ENCODE measurements at places on chromosomes 6 and 20.

- no peak for DNase-seq
These were observed 207.1 kb upstream of the PRSS16 start for GRCh38 chr6:27040244-27041042.

DNA sequence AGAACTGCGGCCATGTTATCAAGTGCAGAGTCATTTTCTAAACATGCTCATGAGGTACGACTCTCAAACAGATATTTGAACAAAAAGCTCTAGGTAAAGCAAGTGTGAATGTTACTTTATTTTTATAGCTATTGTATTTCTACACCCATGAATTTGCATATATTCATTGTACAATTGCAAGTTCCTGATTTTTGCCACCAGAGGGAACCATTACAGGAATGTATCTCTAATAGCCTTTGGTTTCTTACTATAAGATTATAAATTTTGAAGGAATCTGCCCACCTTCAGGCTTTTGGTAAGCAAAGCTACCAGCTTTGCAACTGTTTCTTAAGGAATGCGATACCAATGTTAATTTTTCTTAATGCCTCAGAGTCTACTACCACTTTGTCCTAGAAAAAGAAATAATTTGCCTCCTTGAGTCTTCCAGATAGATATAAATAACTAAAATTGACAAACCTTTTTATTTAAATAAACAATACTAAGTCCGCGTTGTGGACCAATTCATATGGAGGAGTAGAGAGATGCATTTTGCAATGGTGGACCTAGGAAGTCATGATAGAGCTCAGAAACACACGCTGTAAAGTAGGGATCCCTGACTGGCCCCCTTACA, 125.4 kb upstream of the SAMD5 start:
- no peak for DNase-seq

- DNase-seq = no peak
These were observed 66.3 kb downstream of the SLX4IP start for GRCh38 chr20:10501402-10501801.

GRCh38 chr20:20691477-20692235, 20.8 kb downstream of the RALGAPA2 start:
- DNase-seq = no peak

DNA sequence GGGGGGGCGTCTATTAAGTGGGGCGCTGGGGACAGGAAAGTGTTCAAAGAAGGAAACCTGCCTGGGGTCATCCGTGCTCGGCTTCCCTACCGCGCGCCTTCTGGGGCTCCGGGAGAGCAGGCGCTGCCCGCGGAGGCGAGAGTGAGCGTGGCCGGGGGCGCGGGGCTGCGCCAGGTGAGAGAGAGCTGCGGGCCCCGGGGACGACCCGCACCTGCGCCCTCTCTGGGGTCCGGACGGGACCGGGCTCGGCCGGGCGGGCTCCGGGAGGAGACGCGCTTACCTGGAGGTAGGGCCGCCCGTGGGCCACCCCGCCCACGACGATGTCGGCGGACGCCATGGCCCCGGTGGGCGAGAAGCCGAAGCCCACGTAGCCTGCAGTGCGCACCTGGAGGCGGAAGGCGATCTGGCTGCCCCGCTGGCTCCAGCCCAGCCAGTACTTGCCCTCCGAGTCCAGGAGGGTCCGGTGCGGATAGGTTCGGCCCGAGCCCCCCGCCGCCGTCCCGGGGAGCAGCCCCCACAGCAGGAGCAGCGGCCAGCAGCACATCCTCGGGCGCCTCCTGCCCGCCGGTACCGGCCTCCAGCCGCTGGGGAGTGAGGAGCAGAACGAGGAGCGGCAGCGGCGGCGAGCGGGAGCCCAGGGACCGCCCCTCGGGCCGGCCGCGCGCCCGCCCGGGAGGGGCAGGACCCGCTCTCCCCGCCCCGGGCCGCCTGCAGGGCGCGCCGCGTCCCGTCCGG, at the start of gene MOXD1:
MOXD1 (minus strand) TSS at position 593 of the 735 bp plus-strand sequence; CDS start at position 544, 49 bp downstream.
- no peak for DNase-seq

- no peak for DNase-seq
These were observed 145.7 kb downstream of the CFAP61 start for GRCh38 chr20:20198011-20198410.

DNA sequence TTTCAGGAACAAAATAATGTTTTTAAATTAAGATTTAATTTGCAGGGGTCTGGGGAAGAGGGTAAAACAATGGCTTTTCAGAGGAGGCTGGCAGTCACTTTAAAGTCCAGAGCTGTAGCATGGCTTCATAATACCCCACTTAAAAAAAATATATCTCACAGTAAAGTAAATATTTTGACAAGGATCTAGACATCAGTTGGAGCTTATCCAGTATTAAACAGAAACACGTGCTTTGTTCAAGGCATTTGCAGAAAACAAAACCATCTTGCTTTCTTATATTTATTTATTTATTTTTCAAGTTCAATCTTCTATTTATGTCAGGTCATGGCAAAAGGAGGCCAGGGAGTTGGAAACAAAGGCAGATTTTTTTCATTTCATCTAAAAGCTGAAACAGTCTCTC, 53.3 kb upstream of the PRL start:
- DNase-seq = no peak

- DNase-seq = no peak
These were observed 28.8 kb upstream of the ANGPT4 start for GRCh38 chr20:944774-945410.

- no peak for DNase-seq
These were observed 260.0 kb downstream of the TMEM242 start for GRCh38 chr6:157063176-157063905.

DNA sequence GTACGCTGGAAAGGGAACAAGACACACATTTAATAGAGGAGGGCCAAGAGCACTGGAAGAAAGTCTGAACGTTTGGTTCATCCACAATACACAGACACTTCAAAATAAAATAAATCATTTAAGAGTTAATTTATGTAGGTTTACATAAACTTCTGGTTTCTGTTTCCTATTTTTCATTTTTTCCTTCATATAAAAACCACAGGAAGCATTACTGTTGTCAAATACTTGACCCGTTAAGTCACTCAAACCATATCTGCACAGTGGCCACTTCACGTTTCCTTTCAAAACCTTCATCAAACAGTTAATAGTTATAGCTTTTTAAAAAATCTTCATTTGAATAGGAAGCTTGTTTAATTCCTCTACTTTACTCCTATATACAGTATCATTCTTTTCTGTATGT, 257.6 kb upstream of the THEMIS start:
- DNase-seq = no peak

- DNase-seq = no peak
These were observed 30.8 kb downstream of the TTI1 start for GRCh38 chr20:38002422-38002821.

DNA sequence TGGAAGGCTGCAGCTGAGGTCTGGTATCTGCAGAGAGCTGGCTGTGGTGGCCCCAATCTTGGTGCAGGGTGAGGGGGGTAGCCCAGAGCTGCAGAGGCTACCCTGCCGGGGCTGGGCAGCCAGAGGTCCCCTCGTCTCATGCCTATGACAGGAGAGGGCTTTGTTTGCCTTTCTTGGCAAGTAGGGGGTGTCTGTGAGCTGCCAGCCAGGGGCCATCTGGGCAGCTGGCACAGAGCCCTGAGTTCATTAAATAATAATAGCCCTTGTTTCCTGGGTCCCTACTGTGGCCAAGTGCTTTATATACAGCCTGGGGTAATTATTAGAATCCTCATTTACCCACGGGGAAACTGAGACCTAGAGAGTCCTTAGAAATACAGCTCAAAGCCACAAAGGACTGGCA, 66.6 kb downstream of the EZR start:
- no peak for DNase-seq

GRCh38 chr20:33674294-33675135, at the start of gene NECAB3:
Gene NECAB3, minus strand, starts transcription at chr20:33674428. Its CDS starts 76 bp downstream, at chr20:33674352.
- peak; percentile 44 for DNase-seq

DNA sequence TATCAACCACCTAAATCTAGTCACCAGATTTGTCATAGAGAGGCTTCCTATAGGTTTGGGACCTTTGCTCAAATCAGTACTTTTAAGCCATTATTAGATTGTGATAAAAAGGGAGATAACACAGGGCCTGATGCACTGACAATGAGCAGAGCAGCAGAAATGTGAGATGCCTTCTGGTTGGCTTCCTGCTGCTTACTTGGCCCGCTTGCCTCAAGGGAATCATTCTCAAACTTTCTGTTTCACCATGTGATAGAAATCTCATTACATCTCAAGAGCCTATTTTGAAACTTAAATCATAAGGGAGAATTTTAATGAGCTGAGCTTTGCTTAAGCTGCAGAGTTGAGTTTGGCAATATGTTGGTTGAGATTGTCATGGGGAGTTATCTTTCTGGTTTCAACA, 606.0 kb downstream of the DHX35 start:
- no peak for DNase-seq

DNA sequence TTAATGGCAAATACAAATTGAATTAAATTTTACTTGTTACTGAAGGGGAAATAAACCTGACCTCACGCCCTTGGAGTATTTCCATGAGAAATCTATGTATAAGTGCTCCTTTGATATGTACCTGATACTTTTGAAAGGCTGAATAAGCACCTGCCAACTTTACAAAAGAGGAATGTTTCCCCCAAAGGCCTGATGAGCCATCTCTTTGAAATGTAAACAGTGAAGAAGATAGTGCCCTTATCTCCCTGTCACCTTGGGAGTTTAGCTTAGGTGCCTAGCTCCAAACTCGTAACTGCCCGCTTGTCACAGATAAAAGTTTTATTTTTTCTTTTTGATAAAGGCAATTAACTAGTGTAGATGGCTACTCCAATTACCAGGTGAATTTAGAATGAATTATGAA, 1.1 kb upstream of the ZNF343 start:
- DNase-seq = no peak

GRCh38 chr6:42960243-42961019, at the start of gene GNMT:
Gene GNMT, plus strand, starts transcription at chr6:42960754. Its CDS starts 14 bp downstream, at chr6:42960768.
- DNase-seq = peak; percentile 18

- no peak for DNase-seq
These were observed 128.4 kb upstream of the JAG1 start for GRCh38 chr20:10802236-10802635.

DNA sequence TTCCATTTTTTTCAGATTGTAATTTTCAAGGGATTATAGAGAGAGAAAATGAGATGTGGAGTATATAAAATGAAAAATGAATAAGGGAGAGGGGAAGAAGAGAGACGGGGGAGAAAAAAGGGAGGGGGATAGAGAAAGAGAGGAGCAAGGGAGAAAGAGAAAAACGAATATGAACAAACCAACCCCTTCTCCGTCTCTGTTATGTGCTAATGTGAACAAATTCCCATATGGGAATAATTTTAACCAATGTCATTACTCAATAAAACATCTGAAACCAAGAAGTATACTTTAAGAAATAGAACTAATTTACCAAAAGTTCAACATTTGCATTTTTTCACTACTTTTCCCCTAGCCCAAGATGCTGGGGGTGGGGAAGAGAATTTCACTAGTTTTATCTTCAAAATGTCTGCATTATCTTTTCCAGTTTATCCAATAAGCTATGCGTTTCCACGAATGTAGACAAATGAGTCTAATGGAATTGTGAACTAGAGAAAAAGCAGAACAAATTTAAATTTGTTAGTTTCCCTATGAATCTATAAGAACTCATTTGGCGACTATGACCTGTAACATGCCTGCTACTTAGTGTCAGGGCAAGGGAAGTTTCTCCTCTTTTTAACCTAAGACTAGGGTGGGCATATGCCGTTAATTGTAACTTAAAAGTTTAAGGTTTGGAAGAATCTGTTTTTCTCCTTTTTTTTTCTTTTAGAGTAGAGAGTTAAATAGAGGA, 286.3 kb downstream of the BTBD9 start:
- DNase-seq = no peak

DNA sequence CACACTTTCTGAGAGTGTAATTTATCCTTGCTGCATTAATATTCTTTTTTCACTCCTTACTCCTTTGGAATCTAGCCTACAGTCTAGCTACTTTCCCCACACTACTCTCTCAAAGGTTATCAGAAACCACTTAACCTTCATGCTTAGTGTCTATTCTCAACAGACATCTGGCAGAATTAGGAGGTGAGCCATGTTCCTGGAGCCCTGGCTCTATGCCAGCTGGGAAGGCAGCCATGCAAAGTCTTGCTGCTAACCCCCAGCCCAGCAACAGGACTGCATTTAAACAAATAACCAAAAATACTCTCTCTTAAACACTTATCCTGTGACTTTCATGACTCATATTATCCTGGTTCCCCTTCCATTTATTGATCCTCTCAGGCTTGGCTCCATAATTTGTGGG, 260.2 kb downstream of the BCKDHB start:
- no peak for DNase-seq

- no peak for DNase-seq
These were observed 29.1 kb downstream of the HECA start for GRCh38 chr6:139164001-139164400.

- DNase-seq = no peak
These were observed 292.2 kb downstream of the PACRG start for GRCh38 chr6:163019926-163020325.

GRCh38 chr6:20440296-20440695, 38.6 kb downstream of the E2F3 start:
- no peak for DNase-seq

DNA sequence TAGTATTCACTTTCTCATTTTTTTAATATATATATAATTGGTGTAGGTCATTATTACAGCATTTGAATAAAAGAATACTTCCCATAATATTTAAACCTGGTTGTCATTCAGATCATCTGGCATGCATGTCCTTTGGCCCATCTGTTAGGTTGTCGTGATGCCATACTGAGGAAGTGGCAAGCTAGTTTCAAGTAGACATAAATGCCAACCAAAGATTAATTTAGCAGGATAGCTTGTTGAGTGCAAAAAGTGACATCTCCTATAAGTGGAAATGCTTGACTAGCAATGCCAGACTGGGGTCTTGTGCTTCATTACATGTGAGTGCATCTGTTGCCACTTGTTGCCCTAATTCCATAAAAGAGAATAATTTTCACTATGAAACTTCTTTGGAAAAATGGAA, 1044.7 kb downstream of the GRIK2 start:
- no peak for DNase-seq

DNA sequence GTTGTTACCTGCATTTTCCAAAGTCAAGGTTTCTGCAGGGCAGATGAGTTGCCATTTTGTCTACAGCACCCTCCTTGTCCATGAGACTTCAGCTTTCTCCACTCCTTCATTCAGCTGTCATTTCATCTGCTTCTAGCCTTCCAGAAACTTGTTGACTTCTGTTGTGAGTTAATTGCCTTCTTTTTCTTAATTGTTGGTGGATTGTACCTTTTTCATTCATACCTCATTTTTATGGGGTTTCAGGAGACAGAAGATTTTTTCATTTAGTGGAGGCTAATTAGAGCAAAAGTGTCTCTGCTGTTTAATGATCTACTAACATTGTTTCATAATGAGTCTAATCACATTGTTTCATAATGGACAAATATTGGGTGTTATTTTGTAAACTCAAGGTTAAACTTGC, 7.5 kb upstream of the SUMO4 start:
- DNase-seq = no peak

DNA sequence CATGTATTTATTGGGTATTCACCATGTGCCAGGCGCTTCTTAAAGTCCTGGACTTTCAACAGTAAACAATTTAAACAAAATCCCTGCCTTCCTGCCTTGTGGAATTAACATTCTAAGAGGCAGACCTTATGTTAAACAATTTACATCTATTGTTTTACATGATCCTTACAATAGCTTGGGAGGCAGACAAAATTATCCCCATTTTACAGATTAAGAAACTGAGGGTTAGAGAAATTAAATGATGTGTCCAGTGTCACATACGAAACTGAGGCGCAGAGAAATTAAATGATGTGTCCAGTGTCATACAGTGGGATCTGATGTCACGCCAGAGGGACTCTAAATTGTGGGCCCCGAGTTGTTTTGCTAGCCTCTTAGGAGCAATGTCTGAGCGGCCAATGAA, 105.5 kb downstream of the TIAM2 start:
- DNase-seq = no peak
